Psoas muscle (tissue), 8 donors: ENCODE measurements at places on chromosomes 2 and 18. TPM values are rescaled to one million over a fixed set of nuclear protein-coding genes. Genes with fewer than 3 reads are reported as not detected.

DNA sequence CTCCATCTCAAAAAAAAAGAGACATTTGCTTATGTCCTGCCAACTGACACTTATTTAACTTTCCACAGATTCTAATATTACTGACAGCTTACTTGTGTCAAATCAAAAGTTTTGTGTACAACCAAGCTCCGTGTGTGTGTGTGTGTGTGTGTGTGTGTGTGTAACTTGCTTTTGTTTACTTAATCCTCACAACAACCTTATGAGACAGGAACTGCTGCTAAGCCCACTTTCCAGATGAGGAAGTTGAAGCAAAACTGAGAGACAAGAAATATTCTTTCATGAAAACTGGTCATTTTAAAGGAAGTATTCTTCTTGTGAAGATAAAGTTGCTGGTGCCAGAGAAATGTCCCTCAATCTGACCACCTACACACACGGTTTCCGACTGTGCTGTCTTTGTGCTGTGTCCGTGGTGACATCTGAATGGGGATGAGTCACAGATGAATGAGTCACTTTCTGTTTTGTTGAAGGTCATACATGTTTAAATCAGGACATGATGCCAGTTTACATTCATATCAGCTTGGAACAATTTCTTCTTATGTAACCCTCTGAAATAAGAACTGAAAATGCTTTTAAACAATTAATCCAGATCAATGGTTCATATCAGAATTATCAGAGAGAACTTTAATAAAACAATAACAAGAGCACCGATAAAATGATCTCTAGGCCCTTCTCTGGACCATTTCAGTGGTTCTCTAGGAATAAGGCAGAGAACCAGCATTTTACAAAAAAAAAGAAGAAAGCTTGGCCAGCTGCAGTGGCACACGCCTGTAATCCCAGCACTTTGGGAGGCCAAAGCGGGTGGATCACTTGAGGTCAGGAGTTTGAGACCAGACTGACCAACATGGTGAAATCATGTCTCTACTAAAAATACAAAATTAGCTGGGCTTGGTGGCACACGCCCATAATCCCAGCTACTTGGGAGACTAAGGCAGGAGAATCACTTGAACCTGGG is 95.5 kb downstream of the THNSL2 start:
- no peaks in the 10 kb centered on the region for H3K27me3 ChIP-seq
- no peaks in the 10 kb centered on the region for H3K4me1 ChIP-seq
- H3K4me3 ChIP-seq: no peak overlapping the region

- H3K36me3 ChIP-seq: no peaks in the 10 kb centered on the region
- no peaks in the 10 kb centered on the region for H3K27me3 ChIP-seq
- H3K27ac ChIP-seq: no peak overlapping the region
- H3K4me3 ChIP-seq: no peak overlapping the region
- no peaks in the 10 kb centered on the region for H3K4me1 ChIP-seq
These were observed 68.9 kb upstream of the NCK2 start for GRCh38 chr2:105675841-105676240.

DNA sequence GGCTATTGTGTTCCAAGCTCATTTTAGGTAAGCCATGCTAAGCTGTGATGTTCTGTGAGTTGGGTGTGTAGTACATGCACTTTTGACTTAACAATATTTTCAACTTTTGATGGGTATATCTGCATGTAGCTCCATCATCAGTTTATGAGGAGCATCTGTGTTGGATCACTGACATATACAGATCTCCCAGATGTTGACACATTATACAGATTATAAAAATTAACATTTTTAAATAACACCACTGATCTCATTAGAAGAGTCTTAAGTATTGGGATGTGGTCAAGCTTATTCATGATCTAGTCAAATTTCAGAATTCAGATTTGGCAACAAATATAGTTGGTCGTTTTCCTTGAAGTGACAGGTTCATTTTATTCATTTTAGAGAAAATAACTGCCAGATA is 51.7 kb downstream of the CAB39 start:
- H3K4me3 ChIP-seq: no peak overlapping the region
- DNase-seq: no peak
- H3K4me1 ChIP-seq: peaks cover 38% of the 10 kb centered on the region
- peaks cover 2% of the 10 kb centered on the region for H3K36me3 ChIP-seq
- no peak overlapping the region for H3K27ac ChIP-seq

DNA sequence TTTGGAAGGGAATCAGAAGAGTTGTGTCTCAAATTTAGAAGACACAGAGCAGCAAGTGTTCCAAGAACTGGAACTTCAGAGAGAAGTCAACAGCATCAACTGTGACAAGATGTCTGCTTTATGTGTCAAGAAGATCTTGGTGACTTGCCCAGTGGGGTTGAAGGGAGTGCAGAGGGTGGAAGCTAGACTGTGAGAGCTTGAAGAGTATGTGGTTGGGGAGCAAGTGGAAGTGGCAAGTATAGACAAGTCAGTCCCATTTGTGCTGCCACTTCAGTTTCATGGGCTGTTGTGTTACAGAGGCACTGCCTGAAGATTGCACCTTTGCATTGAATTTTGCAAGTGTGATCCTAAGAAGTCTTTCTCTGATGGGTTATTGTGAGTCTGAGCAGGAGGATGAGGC is 68.7 kb upstream of the MC2R start:
- H3K4me3 ChIP-seq: no peak overlapping the region
- H3K27me3 ChIP-seq: no peaks in the 10 kb centered on the region
- no peaks in the 10 kb centered on the region for H3K36me3 ChIP-seq
- H3K4me1 ChIP-seq: no peaks in the 10 kb centered on the region
- no peak overlapping the region for H3K27ac ChIP-seq
- DNase-seq: no peak

DNA sequence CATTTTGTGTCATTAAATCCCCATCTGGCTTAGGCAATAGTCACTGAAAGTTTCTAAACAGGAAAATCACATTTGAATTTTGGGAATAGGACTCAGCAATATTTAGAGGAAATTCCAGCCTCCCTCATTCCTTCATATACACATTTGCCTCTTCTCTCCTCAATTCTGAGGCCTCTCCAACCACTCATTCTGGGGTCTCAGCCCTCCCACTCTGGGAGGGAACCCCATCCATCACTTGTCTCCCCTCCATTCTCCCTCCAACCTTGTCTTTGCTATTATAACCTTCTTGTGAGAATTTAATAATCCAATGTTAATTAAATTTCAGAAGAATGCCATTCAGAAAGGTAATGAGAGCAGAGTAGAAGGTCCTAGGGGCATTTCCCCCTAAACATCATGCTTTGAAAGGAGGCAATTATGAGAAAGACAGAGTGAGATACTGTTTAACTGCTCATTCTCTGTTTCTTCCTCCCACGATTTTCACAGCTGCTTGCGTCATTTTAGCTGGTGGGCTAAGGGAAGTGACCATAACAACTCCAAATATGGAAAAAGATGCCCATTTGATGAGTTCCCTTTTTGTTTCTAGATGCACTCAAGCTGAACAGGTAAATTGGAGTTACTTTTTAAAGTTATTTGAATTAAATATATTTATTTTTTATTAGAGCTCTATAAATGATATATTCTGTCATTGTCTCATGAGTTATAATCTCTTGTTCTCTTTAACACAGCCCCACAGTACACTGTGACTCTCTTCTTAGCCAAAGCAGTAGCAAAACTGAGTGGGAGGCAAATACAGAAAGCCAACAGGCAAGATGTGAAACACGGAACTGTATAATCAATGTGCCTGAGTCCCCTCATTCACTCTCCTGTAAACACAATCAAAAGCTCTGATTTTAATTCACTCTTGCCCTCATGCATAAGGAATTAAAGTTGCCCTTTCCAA is 135.1 kb downstream of the DLGAP1 start:
- H3K4me1 ChIP-seq: no peaks in the 10 kb centered on the region
- H3K4me3 ChIP-seq: no peak overlapping the region
- no peaks in the 10 kb centered on the region for H3K27me3 ChIP-seq
- H3K36me3 ChIP-seq: no peaks in the 10 kb centered on the region
- DNase-seq: no peak

GRCh38 chr2:236799391-236800026 is 229.9 kb downstream of the ACKR3 start:
- no peak for DNase-seq
- no peaks in the 10 kb centered on the region for H3K27me3 ChIP-seq
- H3K4me3 ChIP-seq: no peak overlapping the region
- H3K27ac ChIP-seq: no peak overlapping the region

PAPOLG gene
- 9.9 TPM for total RNA-seq

SLC9A2 gene
- total RNA-seq: 4.8 TPM
